HFFc6 (cell line): ENCODE measurements at places on chromosomes 4 and X.

DNA sequence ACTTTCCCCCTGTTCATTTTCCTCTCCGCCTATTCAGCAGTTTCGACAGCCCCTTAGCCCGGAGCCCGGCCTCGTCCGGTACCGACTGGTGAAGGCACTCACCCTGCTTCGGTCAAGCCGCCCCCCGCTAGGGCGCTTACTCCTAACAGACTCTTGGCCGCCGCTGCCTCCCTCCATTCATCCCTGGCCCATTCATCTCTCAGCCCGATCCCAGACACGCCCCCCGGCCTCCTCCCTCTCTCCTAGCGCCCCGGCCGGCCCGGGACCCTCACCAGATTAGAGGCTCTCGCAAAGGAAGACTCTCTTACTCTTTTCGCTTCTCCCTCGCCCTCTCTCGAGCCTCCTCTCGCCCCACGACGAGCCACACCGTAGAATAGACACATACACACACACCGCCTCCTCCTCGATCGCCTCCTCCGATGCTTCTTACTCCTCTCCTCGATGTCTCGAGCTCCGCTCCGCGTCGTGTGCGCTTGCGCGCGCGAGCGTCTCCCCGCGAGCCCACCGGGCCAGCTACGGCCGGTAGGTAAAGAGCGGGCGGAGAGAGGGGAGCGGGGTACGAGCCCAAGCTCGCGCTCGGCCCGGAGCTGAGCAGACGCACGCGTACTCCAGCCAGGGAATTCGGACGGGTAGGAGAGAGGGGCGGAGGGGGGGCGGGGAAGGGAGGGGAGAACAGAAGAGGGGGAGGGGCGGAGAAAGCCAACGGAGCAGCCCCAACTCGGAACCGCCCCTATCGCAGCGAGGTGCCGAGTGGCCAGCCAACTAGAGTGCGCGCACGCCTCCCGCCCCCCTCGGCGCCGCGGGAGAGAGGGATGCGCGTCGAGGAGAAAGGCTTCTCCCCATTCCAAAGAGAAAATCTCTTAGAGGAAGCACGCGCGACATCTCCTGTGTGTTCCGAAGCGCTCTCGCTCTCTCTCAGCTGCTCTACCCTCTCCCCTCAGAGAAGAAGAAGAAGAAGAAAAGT lies at the start of gene WNK3:
Gene WNK3, minus strand, starts transcription at position 633 of the 964 bp plus-strand sequence.
- no peak for DNase-seq

DNA sequence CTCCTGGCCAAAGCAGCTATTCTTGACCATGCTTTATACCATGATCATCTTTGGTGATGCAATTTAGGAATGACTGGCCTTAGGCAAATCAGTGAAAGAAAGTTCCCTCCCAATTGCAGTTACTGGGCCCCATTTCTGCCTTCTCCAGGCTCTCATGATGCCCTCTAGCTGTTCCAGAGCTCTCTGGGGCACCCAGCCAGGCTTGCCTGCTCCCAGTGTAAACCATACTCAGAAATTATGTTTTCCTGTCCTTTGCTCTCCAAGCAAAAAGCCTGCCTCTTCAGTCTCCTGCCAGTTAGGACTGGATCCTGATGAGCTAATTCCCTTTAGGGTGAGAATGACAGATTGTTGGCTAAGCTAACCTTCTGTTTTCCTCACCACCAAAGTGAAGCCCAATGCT lies 85.3 kb upstream of the RBPJ start:
- DNase-seq, result peak; percentile 84

GRCh38 chrX:121655276-121655675 lies 607.9 kb downstream of the GLUD2 start:
- no peak for DNase-seq

DNA sequence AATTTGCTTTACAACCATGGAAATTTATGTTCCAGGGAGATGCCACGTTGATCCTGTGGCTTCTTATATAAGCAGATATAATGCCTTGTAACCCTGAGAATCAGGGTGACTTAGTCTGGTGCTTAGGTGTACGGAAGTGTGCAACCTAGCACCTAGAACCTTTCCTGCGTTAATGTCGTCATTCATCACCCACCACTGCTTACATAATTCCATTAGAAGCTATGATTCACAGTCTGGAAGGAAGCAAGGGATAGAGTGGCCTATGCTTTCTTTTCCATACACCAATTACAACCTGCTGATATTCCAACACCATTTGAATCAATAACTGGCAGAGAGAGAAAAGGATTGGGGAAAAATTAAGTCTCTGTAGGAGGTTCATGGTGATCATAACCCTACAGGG lies 17.3 kb upstream of the CXCL8 start:
- no peak for DNase-seq

DNA sequence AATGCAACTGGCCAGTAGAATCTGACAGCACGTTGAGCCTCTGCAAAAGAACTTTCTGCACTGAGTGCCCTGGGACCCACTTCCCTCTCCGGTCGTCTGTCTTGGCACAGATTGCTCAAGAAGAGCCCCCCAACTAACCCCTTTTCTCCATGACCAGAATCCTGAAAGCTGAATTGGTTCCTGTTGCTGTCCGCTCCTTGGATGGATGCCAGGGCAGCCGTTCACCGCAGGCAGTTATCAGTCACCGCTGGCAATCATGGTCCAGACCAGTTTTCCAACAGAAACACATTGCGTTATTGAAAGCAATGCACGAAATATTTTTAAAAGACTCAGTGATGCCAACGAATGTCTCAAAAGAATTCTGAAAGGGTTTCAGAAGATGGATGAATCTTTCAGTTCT lies 733.7 kb upstream of the FRG1 start:
- DNase-seq, result no peak
